ENCODE measurements at places on chromosomes 5 and 9. TPM values are rescaled to one million over a fixed set of nuclear protein-coding genes. Genes with fewer than 3 reads are reported as not detected.

- peak; percentile 80 for DNase-seq
These were observed 596 bp upstream of the CDC37L1 start for GRCh38 chr9:4678679-4679267.

DNA sequence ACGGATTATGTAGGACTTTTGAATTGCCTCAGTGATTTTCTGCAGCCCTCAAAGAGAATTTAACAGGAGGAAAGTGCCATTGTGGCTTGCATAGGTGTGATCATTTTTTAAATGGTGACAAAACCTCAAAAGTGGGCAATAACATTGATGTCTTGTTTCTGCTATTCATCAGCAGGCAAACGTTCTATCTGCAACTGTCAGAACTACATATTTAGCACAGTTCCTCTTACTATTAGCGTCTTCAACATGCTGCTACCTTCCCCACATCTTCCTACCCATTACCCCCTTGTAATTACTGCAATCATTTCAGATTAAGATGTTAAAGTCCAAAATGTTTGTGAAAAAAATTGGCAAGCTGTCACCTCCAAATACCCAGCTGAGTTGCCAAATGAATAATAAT, 254.6 kb downstream of the SMARCA2 start:
- DNase-seq: no peak

DNA sequence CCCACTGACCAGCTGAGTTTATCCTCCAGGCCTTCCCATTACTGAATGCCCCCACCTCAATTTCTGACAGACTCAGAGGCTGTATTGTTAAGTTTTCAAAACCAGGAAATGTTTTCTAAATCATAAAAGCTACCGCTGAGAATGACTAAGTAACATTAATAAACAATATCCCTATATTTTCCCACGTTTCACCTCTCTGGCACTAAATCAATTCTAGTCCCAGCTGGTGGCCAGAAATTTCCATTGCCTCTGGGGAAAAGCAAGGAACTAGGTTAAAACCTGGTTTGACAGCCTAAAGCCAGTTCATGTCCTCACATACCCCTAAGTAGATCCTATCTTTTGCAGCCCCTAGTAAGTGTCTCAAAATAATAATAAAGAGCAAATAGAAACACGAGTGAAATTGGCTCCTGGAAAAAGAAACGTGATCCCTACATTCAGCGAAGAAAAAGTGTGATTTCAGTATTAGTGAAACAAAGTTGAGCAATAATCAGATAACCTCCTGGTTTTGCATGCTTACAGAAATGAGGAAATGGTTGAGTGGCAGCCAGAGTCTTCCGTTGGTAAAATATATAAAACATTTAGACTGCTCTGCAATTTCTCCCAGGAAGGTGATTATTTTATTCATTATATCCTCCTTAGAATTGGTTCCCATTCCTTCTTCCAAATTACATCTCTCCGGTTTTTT, 110.9 kb downstream of the ESM1 start:
- DNase-seq: no peak

The PCSK1 gene
- total RNA-seq: 1.0 TPM

Measured in kidney (tissue), 22 donors.